Tibial nerve (tissue), 4 donors: ENCODE measurements at places on chromosomes 16 and 17. TPM values are rescaled to one million over a fixed set of nuclear protein-coding genes. Genes with fewer than 3 reads are reported as not detected.
A peak's percentile ranks its signal among the peaks of the same experiment; 100 is the strongest.

Gene HEATR9
- not detected for total RNA-seq

- no peak for DNase-seq
Observed at GRCh38 chr17:62847426-62847825, 39.3 kb upstream of the MARCHF10 start.

DNA sequence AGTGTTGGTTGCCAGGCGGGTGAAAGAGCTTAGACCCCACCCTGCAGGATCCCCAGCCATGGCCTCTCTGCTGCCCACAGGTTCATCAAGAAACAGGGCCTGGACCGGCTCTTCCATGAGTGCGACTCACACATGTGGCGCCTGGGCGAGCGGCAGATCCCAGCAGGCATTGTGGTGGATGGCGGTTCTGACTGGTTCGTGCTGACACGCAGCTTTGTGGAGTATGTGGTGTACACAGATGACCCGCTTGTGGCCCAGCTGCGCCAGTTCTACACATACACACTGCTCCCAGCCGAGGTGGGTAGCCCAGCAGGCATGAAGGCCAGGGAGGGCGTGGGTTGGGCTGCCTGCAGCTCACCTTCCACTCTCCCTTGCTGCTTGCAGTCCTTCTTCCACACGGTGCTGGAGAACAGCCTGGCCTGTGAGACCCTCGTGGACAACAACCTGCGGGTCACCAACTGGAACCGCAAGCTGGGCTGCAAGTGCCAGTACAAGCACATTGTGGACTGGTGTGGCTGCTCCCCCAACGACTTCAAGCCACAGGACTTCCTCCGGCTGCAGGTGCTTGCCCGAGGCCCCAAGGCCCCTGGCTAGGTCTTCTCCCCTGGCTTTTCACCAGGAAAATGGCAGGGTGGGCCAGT is 9.9 kb downstream of the XYLT2 start:
- DNase-seq: no peak

DNA sequence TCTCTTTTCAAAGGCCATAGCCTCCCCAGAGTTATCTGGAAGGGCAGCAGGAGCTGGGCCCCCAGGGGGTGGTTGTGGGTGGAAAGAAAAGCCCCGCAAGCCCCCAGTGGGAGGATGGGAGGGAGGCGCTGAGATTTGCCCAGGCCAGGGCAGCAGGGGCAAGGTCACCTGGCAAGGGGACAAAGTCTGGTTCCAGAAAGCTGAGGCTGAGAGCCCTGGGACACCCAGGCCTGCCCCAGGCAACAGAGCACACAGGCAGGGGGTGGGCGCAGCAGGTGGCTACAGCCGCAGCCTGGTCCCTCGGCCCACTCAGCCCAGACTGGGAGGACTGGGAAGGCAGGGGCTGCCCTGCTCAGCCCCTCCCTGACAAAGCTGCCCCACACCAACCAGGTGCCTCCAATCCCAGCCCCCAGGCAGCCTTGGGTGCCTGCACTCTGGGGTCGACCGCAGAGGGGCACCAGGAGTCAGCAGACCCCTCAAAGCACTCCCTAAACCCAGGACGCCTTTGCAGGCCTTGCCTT is 23.7 kb upstream of the GSG1L start:
- DNase-seq: no peak

GRCh38 chr16:68487669-68488068 is 39.4 kb upstream of the SMPD3 start:
- no peak for DNase-seq

Gene GPRC5C
- 96.4 TPM for total RNA-seq

DNA sequence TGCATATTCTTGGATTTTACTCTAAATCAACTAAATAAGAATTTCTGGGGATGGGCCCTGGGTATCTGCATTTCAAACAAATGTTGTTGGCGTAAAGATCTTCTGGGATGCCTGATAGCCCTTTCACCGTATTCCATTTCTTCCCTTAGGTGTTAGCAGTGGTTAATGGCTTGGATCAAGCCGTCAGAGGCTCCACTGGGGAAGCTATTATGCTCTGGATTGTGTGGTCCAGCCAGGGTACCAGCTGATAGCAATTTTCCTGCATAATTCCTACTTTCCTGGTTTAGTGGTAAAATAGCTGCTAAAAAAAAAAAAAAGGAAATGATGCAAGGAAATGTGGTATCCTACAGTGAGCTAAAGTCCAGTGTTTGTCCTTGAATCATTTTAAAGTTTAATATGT is 365.1 kb downstream of the CDH8 start:
- no peak for DNase-seq

DNA sequence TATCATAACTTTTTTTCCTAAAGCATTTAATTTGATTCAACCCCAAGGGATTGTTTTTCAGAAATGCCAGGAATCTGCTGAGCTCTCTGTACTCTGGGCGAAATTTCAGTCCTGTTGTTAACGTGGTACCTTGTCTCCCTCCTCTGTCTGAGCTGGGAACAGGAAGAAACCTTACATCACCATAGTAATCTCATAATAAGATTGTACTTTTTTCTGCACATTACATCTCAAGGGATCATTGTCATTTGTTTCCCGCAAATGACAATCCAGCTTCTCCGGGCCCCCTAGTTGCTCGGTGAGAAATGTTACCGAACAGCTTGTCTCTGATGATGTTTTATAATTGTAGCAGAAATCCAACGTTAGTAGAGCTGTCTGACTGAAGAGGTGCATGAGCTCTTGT is 152.7 kb upstream of the ERCC4 start:
- no peak for DNase-seq

Gene DHX58
- total RNA-seq: 25.8 TPM

DNA sequence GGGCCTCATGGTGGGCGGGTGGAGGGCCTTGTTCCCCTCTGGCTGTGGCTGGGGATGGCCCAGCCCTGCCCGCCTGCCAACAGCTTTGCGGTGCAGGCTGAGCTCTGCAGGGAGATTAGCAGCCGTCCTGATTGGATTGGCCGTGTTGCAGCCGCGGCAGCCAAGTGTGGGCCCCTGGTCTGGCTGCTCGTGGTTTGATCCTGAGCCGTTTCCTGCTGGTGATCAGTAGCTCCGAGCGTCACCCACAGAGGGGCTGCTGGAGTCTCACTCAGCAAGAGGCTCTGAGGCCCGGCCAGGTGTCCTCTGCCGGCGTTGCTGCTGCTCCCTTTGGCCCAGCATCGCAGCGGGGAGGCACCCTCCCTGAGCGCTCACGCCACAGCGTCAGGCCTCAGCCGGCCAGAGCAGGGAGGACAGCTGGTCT is 32.5 kb downstream of the BAIAP2 start:
- no peak for DNase-seq

GRCh38 chr17:10354651-10355050 is 18.2 kb downstream of the MYH13 start:
- no peak for DNase-seq

GRCh38 chr16:48623304-48624016 is 13.5 kb upstream of the N4BP1 start:
- peak; percentile 70 for DNase-seq

DNA sequence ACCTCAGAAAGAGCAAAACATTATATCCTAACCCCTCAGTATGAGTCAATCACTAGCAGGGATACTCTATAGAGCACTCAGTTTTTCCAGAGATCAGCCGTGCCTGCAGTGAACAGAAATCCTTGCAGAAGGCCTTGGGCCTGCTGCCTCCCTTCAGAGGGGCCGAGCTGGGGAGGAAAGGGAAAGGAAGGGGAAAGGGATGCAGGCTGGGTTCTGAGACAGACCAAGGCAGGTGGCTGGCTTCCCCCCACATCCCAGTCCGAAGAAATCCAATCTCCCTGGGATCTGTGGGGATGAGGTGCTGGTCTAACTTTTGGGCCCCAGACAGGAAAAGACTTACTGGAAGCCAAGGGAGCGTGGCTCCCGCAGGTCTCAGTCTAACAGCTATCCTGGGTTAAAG is 25.3 kb downstream of the SRL start:
- no peak for DNase-seq

Gene FOXC2
- 9.3 TPM for total RNA-seq

GRCh38 chr16:57803134-57803990 is 1.1 kb upstream of the KIFC3 start:
- DNase-seq: no peak

Gene C17orf50
- not detected for total RNA-seq

GRCh38 chr17:69703751-69704150 is 289.3 kb downstream of the MAP2K6 start:
- no peak for DNase-seq

GRCh38 chr16:82024883-82025282 is 10.2 kb upstream of the HSD17B2 start:
- DNase-seq: no peak

GRCh38 chr17:979212-979538 is 401 bp downstream of the NXN start:
- no peak for DNase-seq

DNA sequence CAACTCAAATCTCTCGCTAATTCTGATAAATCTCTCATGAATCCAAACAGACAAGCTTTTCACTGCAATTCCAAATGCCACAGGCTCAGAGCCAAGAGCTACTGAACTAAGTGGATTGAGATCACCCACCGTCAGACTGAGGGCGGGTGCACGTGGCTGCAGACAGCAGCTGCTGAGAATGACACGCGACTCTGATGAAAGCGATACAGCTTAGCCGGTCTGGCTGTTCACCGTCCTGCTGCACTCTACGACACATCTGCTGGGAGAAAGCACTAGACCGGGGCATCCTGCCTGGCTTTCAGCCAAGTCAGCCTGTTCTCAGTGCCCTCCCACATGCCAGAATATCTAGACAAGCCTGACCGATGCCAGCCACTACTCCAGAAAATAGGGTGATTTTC is 42.6 kb downstream of the KLHDC4 start:
- peak; percentile 40 for DNase-seq

- no peak for DNase-seq
Observed at GRCh38 chr16:9079430-9079812, 12.0 kb upstream of the HAPSTR1 start.

DNA sequence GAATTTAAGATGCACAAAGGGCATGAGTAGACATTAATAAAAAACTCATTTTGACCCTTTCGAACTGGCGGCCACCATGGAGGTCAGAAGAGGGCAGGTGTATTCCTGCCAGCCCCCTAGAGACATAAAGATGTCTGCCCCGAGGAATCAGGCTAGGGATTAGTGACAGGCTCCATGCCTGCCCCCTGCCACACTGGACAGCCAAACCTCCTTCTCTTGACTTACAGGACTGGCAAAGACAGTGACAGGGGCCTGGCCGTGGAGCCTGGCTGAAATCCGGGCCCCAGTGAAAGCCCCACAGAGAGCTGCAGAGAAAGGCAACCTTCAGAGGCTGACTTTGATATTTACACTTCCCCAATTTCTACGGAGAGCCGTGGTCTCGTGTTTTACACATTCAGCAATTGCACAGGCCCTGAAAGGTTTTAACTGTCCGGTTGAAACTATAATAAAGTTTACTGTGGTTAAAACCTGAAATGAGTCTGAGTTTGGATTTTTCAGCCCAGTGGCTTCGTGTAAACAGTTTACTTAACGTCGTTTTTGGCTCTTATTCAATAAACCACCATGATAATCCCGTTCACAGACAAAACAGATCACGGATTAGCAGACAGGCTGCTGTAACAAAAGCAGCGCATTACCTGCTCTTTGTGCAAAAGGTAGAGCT is 243.9 kb upstream of the MYOCD start:
- DNase-seq: no peak

DNA sequence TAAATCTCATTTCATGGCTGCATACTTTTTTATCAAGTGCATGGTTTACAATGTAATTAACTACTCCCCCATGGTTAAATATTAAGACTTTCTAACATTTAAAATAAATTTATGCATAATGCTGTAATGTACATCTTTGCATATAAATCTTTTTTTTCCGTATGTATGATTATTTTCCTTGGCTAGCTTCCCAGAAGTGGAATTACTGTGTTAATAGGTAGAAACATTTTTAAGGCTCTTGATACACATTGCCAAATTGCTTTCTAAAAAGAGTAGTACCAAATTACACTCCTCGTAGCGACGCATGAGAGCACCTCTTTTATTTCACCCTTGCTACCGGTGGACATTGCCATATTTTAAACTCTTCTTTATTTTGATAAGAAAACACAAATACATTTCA is 141.1 kb downstream of the DNAH9 start:
- DNase-seq: no peak

DNA sequence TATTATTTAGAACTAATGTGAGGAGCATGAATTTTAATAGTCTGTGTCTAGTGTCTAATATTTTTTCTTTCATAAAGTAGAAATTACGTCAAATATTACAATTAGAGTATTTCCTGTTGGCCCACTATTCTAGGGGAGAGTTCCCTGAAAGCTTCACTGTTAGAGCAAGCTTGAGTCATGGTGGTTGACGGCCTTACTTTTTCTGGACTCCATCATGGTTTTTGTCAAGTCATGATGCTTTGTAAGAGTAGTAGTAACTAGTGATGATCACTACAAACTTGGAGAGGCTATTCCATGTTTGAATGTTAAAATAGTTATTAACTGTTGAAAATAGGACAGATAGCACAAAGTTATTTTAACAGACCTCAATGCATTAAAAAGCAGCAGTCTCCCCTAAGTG is 1.7 kb downstream of the PSMD11 start:
- DNase-seq: no peak

- no peak for DNase-seq
Observed at GRCh38 chr16:12170103-12171040, 193.8 kb downstream of the SNX29 start.

- no peak for DNase-seq
Observed at GRCh38 chr16:51556694-51557340, 405.7 kb upstream of the SALL1 start.

DNA sequence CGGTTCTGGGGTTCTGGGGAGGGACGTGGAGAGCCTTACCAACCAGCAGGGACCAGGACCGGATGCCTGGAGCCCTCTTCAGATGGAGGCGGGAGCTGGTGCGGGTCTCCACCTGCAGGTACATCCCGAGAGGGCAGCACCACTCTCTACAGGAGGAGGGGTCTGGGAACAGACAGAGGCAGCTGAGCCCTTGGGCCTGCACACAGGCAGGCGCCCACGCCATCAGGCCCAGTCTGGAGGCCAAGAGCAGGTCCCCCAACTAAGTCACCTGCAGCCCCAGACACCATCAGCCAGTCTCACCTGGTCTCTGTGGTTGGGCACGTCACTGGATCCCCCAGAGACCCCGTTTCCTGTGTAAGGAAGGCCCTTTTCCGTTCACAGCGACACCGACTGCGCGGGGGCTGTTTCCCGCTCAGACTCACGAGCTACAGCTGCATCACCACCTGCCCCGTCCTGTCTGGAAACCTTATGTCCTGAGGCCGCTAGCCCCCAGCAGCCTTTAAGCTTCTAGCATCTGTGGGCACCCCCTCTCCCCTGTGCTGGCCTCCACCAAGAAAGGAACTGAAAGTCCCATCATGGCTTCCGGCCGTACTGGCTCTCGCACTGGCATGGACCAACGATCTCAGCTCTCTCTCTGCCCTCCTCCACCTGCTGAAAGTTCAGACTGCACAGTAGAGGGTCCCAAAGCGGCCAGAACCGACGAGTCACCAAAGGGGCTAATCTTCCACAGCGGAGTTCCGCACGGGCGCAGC is 1.2 kb downstream of the CYBC1 start:
- DNase-seq: no peak

Gene CES3
- 1.3 TPM for total RNA-seq
